SW 1271 (cell line): ENCODE measurements at places on chromosomes 12 and 14.

DNA sequence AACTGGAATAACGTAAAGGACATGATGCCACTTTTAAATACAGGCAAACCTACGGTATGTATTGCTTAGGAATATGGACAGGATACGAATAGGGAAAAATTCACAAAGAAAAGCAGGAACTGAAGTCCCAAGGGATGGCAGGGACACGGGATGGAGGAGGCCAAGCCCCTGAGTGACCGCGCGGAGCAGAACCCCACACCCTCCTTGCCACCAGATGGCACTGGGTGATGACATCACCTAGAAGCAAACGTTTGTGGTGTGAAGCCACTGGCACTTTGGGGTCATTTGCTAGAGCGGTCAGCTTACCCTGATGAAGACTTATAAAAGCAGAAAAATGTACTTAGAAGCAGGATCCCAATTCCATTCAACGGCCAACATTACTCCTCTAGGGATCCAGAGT lies 9.4 kb downstream of the DHX37 start:
- no peak for DNase-seq

DNA sequence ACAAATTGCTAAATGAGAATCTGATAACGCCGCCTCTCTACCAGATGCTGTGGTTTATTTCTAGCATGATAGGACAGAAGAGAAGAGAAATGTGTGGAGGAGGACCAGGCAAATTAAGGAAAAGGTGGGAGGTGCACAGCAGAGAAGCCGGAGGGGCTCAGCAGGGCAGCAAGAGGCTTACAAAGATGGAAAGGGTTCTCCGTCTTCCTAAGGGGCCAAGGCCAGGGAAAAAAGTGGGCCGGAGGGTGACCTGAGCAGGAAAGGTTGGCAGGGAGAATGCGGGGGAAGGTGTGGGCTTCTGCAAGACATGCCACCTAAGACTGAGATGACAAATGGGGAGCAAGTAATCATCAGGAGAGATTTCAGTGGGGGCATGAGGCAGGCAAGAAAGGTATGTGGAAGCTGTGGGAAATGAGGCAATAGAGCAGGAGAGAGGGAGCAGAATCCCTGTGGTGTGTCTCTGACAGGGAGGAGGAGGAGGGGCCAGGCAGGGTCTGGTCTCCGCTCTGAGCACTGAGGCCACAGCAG lies 18.7 kb downstream of the MANSC1 start:
- DNase-seq: no peak

DNA sequence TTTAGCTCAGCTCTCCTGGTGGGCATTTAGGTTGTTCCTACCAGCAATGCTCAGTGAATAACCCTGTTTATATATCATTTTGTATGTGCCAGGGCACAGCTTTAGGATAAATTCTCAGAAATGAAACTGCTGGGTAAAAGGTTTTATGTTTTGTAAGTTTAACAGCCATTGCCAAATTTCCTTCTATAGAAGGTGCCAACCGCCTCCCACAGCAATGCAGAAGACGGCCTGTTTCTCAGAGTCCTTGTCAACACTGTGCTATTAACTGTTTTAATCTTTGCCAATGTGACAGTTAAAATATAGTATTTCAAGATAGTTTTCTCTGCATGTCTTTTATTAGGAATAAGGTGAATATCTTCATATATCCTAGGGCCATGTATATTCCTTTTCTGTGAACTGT lies 65.0 kb downstream of the PPP1R13B start:
- DNase-seq: no peak

- no peak for DNase-seq
These were observed 13.9 kb downstream of the EVL start for GRCh38 chr14:100078997-100079725.
